T-helper 2 cell treated with Interferon-gamma antibody and Interleukin-4, amounts not matched to agents 100 ng/mL and 5 ng/mL, for 36 hours (primary cell): ENCODE measurements at places on chromosomes 2 and 18. TPM values are rescaled to one million over a fixed set of nuclear protein-coding genes. Genes with fewer than 3 reads are reported as not detected.

The TSPYL6 gene
- not detected in 2 replicates for total RNA-seq

The SPC25 gene
- total RNA-seq, result 36.2 and 36.6 TPM in 2 replicates

The SERPINB4 gene
- total RNA-seq, result not detected in 2 replicates

The TRIM54 gene
- 0.16 TPM in 1 of 2 replicates, not detected in the other for total RNA-seq

The ANTXR1 gene
- 0.02 TPM in 1 of 2 replicates, not detected in the other for total RNA-seq

The SLC9A4 gene
- 0.11 and 0.18 TPM in 2 replicates for total RNA-seq
